ENCODE measurements at places on chromosomes 7 and 10.
A peak's percentile ranks its signal among the peaks of the same experiment; 100 is the strongest.

DNA sequence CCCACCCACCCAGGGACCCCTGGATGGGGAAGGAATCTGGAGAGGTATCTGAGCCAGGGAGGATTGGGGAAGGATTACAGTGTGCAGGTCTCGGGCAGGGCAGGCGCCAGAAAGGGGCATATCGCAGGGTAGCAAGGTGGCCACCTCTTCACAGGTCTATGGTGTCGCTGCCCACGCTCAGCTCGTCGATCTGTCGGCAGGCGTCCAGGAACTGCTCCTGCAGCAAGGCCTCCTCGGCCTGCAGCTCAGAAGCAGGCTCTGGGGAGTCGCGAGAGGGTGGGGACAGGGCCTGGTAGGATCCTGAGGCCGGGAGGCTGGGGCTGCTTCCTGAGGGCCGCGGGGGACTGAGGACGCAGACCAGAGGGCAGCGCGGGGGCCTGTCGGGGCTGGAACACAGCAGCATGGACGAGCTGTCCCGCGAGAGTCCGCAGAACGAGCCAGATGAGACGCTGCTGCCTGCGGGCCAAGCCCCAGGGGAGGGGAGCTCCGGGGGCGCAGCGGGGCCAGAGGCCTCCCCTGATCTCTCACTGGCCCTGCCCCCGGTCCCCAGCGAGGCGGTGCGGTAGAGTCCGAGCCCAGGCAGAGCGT, 7.1 kb upstream of the RBM28 start:
- no peak for DNase-seq

DNA sequence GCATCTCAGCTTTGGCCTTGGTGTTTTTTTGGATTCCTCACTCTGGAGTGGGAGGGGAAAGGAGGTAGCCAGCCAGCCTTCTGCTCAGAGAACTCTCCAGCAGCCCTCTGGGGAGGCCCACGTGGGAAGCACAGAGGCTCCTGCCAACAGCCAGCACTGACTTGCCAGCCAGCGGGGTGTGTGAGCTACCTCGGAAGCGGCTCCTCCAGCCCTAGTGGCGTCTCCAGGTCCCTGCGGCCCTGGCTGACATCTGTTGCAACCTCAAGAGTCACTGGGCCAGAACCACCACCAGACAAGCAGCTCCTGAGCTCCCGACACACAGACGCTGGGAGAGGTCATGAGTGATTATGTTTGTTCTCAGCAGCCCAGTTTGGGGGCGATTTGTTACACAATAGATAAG, 180.2 kb upstream of the FZD8 start:
- DNase-seq: peak; percentile 13

- no peak for DNase-seq
These were observed 62.5 kb upstream of the TOMM7 start for GRCh38 chr7:22884911-22885788.

- no peak for DNase-seq
These were observed 205.3 kb downstream of the ARHGAP21 start for GRCh38 chr10:24518411-24518810.

GRCh38 chr7:54940748-54941147, 78.1 kb upstream of the EGFR start:
- DNase-seq: peak; percentile 60

GRCh38 chr10:53601260-53601875, 828.8 kb upstream of the MBL2 start:
- peak; percentile 11 for DNase-seq

GRCh38 chr7:28573059-28573553, 160.8 kb downstream of the CREB5 start:
- DNase-seq: peak; percentile 95

- DNase-seq: no peak
These were observed 10.6 kb downstream of the CRTAC1 start for GRCh38 chr10:98019784-98020183.

DNA sequence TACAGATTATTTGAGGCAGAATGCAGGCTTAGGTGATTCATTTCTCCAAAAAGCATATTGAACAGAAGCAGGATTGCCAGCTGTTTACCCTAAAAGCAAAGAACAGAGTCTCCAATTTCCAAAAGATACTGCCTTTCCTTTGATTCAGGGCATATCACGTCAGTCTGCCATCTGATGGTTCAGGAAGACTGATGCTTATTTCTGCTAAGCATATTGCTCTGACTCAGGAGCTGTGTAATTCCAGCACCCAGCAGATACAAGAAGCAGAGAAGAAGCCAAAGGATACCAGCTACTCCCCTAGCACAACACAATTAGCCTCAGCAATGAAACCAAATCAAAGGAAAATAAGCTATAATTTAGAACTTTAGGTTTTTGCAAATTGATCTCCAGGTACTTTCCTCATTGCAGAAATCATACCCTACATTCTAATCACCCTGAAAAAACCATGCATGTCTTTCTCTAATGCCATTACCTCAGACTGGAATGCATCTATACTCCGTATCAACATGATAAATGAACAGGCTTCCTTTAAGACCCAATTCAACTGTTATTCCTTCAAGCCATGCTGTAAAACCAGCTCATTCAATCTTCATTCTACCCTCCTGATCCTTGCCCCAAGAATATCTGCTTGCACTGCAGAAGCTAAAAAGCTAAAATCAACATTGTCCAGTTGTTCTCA, 55.1 kb downstream of the ABI1 start:
- no peak for DNase-seq

DNA sequence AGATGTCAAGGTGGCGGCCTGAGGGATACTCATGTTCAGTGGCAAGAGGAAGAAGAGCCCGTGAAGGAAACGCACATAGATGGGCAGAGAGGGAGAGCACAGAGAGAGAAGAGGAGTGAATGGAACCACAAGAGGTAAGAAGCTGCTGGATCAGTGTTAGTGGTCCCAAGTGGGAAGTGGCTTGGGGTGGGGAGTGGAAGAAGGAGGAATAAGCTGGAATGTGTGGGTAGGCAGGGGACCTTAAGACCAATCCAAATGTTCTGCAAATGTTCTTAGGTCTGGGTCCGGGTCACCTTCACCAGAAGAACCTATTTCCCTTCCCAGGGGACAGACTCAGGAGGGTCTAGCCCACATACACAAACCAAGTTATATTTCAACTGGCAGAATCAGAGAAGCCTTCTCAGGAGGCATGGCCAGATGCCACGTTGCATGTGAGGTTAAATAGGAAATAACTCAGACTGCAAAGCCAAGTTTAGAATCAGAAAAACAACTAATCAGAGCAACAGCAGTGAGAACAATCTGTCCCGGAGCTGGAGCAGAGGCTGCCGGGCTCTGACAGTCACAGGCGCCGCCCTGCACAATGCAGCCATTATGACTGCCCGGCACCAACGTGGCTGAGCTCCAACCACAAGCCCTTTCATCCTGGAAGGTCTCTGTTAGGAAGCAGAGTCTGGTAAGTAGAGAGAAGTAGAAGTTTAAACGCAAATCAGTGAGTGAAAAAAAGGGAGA, 78.6 kb upstream of the ARMC3 start:
- no peak for DNase-seq

DNA sequence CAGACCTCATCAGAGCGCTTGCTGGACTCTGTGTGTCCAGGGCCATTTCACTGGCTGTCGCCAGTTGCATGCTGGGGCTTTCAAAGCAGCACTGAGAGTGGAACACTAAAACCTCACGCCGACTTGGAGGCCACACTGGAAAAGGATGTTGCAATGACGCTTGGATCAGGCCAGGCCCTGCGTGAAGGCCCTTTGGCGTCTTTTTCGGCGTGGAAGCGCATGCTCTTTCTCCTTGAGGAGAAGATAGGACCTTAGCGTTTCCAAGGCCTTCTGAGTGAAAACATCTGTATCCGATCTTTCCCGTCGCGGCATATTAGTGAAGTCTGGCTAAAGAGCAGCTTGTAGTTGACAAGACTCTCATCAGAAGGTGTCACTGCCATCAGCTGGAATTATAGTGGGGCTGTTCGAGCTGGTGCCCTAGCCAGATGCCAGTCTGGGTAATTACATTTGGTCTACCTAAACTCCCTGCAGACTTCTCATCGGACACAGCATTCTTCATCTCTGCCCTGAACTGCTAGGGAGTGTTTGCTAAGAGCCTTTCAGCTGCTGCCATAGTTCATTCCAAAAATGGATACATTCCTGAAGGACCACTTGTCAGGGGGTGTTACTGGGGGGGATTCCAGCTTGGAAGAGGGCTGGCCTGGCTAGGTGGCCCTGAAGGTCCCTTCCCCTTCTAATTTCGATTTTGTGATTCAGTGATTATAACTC, 167.7 kb upstream of the TCF7L2 start:
- DNase-seq: no peak

DNA sequence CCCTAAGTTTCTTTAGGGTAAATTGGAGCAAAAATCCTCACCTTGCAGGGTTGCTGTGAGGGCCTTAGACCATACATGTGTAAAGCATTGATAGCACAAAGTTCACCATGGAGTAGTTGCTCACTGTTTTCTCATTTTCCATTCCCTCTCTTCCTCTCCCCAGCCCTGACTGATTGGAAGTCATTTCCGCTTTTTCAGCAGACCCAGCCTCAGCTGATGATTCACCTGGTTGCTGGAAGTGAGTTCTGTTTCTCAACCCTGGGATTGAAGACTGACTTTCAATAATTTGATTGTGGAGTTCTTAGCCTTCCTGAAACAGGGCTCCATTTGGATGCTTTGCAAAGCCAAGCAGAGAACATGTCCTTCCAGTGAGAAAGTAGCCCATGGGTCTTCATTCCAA, 107.0 kb downstream of the PLXNA4 start:
- no peak for DNase-seq

GRCh38 chr7:36367561-36368077, 22.0 kb upstream of the ANLN start:
- DNase-seq: no peak

Measured in T47D (cell line).